ENCODE measurements at places on chromosomes 12 and 14. TPM values are rescaled to one million over a fixed set of nuclear protein-coding genes. Genes with fewer than 3 reads are reported as not detected.
A peak's percentile ranks its signal among the peaks of the same experiment; 100 is the strongest.

GRCh38 chr14:88154926-88155325 lies 150.0 kb downstream of the GPR65 start:
- DNase-seq: no peak

DNA sequence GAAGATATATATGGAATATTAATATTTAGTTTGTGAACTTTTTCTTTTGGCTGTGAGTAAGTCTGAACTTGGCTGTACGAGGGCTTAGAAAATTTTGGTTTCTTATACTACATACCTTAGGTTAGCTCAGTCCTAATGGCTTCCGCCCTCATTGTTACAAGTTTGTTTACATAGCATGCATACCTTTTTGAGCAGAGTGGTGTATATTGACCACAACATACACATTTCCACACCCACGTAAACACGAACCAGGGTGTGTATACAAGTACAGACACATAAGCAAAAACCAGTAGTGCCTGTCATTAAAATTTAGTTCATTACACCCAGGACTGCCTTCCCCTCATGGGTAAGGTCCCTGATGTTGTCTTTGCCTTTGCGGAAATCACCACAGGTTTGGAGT lies 230.2 kb upstream of the RGS6 start:
- no peak for DNase-seq

KNTC1 gene
- 136 TPM for total RNA-seq

GRCh38 chr14:63896278-63896720 lies 43.5 kb downstream of the SYNE2 start:
- no peak for DNase-seq

GRCh38 chr12:104748790-104749189 lies 209.3 kb downstream of the SLC41A2 start:
- no peak for DNase-seq

NCOR2 gene
- 115 TPM for total RNA-seq

- DNase-seq: peak; percentile 84
Observed at GRCh38 chr14:22549981-22550673, 38.9 kb downstream of the DAD1 start.

TCP11L2 gene
- 11.8 TPM for total RNA-seq

GRCh38 chr14:24321212-24321975 lies 10.1 kb downstream of the LTB4R start:
- no peak for DNase-seq

GRCh38 chr12:109944561-109945359 lies 44.7 kb downstream of the TCHP start:
- DNase-seq: no peak

DNA sequence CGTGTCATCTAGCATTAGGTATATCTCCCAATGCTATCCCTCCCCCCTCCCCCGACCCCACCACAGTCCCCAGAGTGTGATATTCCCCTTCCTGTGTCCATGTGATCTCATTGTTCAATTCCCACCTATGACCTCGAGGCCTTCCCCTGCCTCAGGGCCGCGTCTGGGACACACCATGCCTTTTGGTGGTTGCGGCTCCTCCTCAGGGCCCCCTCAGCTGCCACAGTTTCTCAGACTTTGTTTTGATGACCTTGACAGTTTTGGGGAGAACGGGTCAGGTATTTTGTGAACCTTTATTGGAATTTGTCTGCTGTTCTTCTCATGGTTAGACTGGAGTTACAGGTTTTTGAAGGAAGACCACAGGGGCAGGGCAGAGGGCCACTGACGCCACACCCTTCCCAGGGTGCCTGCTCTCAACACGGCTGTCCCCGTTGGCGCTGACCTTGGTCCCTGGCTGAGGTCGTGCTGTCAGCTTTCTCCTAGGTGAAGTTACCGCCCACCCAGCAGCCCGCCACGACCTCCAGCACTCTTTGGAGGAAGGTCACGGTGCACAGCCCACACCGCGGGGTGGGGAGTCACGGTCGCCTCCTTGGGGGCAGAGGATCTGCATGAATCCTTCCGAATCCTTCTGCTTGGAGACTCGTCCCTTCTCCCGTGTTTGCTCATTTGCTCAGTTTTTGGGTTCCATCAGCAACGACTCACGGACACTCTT lies 130.5 kb downstream of the KIF26A start:
- no peak for DNase-seq

CLEC7A gene
- not detected for total RNA-seq

DNA sequence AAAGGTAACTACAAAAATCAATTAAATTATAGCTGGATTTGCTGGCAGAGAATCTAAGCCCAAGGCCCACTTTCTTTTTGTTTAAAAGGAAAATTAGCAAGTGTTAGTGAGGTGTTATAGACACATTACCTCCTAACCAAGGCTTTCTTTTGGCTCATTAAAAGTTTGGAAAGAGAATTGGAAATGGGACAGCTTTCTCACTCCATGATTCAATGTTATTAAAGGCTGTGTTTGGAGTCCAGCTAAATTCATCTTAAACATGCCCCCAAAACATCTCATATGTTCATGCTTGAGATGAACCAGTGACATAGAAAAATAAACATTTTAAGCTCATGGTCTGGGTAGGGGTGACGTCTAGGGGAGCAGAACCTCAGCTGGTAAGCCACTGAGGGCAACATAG lies 13.4 kb upstream of the PGF start:
- no peak for DNase-seq

GRCh38 chr12:20132818-20133217 lies 235.5 kb upstream of the PDE3A start:
- DNase-seq: no peak

CCDC197 gene
- total RNA-seq: 0.53 TPM

DNA sequence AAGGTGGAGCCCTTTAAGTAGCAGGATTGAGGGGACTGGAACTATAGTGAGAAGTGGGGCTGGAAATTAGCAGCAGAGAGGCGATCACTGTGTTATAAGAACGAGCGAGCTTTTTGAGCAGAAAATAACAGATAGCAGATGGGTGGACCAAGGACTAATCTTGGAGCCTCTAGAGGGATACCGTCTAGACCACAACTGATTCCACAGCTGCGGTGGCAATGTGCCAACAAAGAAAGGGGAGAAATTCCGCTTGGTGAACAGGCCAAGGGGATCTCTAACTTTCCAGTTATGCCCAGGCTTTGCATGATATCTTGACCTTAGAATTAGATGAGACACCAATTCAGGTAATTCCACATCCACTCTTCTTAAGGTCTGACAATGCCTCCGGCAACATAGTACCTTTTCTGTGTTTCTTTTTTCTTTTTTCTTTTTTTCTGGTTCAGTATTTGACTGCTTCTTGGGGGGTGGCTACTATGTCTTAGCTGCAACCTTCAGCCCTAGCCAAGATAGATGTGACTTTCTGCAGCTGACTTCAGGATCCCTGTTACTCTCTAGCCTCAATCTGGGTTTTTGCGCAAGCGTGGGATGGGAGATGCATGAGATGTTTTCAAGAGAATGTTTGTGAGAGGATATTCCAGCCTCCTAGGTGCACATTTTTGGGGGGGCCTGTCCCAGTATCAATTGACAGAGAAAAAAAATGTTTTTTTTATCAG lies 143.4 kb upstream of the CPSF6 start:
- DNase-seq: no peak

- DNase-seq: no peak
Observed at GRCh38 chr14:93744176-93744575, 44.1 kb downstream of the PRIMA1 start.

VSIG10 gene
- total RNA-seq: 6.5 TPM

DNA sequence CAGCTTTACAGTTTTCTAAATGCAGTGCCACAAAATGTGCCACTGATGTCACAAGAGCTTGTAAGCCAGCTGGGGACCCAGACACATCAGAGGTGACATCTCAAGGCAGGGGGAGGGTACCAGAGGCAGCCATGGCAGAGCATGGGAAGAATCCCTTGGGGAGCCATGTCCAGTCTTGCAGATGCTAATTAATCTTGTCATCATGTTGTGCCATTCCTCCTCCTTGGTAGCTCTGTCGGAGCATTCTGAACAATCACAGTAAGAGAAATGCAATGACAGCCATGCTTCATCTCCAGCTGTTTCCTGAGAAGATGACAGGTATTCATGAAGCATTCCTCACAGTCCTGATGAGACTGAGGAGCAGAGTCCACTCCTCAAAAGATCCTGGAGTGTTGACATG lies 287.9 kb downstream of the RPAP3 start:
- no peak for DNase-seq

DNA sequence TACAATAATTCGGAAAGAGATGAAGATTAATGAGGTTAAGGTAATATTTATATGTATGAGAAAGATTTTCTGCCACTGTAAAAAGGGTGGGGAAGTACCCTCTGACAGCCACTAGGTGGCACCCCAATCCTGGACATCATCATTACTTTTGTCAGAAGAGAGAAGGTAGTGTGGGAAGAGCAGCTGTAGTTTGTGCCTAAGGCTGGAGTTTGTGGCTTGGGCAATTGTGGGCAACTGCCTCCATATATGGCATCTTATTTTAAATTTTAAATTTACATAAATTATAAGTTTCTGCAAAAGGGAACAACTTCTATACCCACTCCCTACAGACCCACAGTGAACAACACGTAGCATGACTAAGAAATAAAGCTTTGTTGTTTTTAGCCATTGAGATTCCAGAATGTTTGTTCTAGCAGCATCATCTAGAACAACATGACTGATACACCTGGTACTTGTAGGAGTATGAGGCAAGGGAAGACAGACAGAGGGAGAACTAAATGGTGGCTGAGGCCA lies 34.4 kb upstream of the SYCP3 start:
- DNase-seq: peak; percentile 78

DNA sequence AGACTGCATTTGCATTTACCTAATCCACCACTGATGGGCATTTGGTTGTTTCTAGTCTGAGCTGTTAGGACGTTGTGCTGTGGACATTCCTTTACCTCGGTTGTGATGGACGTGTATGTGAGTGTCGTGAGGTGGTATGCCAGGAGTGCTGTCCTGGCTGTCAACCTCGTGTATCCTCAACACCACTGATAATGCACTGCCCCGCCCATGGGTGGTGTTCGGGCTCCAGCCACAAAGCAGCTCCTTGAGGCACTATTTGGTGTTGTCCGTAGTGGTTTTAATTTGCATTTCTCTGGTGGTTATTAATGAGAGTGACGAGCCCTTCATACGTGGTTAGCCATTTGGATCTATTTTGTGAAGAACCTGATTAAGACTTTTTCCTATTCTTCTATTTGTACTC lies 87.6 kb downstream of the PPP2R5C start:
- DNase-seq: no peak

DNA sequence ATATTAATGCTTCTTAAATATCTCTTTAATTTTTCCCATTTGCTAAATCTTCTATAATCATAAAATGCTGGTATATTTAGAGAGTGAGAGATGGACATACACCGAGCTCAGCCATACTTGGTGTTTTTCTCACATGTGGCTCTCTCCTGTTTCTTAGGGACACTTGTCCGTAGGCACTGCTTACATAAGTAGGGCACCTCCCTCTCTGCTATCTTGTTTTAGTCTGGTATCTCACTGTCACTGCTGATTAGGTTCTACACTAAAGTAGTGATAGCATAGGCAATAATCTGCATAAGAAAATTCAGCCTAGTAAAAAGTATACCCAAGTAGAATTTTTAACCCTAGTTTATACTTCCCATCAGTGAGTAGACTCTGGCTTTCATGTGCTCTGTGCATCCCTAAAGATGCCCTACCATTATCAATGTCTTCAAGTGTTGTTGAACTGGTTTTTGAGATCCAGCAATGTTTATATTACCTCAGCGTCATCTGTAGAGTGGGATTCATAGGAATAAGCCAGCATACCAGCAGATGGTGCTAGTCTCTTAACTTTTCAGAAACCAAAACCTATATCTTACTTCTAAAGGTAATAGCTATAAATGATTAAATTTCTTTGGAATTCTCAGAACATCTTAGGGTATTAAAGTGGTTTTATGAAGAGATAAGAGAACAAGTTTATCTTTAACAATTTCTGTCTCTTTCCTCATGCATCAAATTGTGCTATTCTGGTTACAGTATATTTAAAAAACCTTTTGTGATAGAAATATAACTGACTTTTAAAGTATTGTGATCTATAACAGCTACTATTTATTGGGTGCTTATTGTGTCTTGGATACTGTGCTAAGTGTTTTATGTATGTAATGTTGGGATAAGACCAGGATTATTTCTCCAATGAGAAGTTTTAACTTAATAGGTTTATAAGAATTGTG lies 32.9 kb downstream of the ARID2 start:
- DNase-seq: no peak

DNA sequence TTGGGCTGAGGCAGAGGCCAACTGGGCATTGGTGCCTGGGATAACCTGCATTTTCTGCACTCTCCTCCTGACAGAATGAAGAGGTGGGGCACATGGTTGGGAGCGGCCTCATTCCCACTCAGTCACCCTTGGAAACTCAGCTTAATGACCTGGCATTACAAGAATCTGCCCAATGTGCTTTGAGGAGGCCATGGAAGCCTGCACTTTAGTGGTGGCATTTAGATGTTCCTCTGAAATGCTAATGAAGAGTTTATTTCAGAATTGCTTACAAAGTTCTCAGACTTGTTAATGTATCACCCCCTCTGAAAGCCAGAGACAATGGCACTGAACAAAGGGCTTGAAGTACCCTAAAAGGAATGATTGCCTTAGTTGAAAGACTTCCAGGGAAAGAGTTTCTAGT lies 71.4 kb upstream of the PARP11 start:
- DNase-seq: no peak

SLC38A1 gene
- 167 TPM for total RNA-seq

DNA sequence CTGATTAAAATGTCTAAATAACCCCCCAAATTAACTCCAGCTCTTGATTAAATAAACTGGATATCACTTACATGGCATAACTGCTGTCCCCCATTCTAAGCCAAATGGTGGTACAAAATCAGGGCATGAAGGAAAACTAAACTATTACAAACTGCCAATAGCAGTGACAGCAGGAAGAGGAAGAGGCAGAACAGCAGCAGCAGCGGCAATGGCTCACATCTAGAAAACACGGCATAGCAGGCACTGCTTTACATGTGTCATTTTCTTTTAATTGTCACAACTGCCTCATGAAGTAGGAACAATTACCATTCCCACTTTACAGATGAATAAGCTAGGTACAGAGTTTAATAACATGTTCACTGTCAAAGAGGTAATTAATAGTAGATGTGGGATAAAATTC lies 92.0 kb downstream of the EPS8 start:
- DNase-seq: no peak

DNA sequence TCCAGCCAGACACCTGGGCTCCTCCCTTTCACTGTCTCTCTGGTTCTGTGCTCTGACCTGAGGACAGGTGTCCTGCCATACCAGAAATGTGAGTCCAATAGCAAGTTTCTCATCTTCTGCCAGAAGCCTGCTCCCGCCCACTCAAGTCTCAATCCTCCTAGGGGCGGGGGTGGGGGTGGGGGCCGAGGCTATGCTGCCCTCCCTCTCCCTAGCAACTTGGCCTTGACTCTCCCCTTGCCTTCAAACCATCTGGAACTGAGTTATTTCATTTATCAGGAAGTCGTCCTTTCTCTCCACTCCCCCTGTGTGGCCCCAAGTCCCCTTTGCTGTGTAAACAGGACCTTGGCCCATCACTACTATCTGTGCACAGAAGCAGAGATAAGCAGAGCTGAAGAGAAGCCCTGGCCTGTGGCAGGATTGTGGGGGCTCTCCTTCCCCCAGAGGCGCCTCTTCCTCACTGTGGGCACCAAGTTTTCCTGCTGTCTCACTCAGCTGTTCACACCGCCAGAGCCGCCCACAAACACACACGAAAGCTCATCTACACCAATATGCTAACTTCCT lies 117.1 kb downstream of the DPF3 start:
- no peak for DNase-seq
